Neural progenitor cell (in vitro differentiated cells): ENCODE measurements at places on chromosomes 3 and 15.

- H3K36me3 ChIP-seq = no peaks in the 10 kb centered on the region
- no peak overlapping the region for H3K4me3 ChIP-seq
- no peaks in the 10 kb centered on the region for H3K27me3 ChIP-seq
- peaks cover 39% of the 10 kb centered on the region for H3K4me1 ChIP-seq
- no peak for DNase-seq
Measured at GRCh38 chr15:39884351-39884750, 35.7 kb downstream of the GPR176 start.

DNA sequence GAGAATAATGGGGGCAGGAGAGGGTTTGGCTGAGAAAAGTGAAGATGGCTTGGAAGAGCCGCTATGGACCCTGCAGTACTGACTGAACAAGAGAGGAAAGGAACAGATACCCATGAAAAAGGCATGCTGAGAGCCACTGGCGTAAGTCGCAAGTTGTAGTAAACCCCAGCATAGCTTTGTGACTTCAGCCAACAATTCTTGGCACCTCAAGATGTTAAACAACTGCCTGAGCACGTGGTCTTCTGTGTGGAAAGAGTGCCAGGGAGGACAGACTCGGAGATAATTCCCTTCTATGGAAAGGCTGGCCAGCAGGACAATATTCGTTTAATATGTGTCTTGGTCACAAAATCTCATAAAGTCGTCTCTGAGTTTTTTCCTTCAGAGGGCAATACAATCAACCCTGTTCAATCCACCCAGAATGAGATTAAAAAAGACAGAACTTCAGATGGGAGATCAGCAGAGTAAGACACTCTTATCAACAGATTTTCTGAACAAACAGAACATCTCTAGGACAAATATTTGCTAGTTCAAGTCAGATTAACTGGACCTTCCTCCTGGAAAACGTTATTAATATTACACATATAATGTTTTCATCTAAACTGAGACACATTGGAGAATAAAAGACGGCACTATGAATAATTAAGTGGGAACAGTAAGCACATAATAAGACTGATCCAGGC is 49.2 kb downstream of the NEK10 start:
- no peak for DNase-seq
- no peak overlapping the region for H3K4me3 ChIP-seq
- H3K4me1 ChIP-seq = no peaks in the 10 kb centered on the region
- H3K27ac ChIP-seq = no peak overlapping the region

- no peaks in the 10 kb centered on the region for H3K27me3 ChIP-seq
- no peak overlapping the region for H3K4me3 ChIP-seq
- no peak for DNase-seq
- H3K4me1 ChIP-seq = peaks cover under 1% of the 10 kb centered on the region
Measured at GRCh38 chr15:99118258-99118632, 13.4 kb downstream of the SYNM start.

GRCh38 chr3:138374573-138375134 is 26.3 kb downstream of the MRAS start:
- no peak for DNase-seq
- no peaks in the 10 kb centered on the region for H3K4me1 ChIP-seq
- H3K27ac ChIP-seq = no peak overlapping the region
- no peaks in the 10 kb centered on the region for H3K36me3 ChIP-seq

DNA sequence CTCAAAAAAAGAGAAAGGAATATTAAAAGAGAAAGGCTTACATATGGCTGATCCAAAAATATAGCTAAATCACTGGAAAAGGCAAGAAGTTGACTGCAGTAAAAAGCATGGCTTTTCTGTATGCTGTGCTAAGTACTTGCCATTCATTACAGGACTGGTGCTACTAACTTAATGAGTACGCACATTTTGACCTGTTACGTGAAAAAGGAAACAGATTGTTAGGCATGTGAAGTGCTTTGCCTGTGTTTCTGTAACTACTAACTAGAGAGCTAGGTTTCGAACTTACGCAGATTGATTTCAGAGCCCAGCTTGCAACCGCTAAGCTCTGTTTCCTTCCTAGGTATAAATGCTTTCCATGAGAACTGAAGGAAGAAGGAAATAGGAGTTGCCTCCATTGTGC is 2.8 kb downstream of the TRNT1 start:
- H3K36me3 ChIP-seq = peaks cover 18% of the 10 kb centered on the region
- peaks cover 7% of the 10 kb centered on the region for H3K4me1 ChIP-seq
- H3K27me3 ChIP-seq = no peaks in the 10 kb centered on the region
- no peak overlapping the region for H3K4me3 ChIP-seq
- H3K27ac ChIP-seq = no peak overlapping the region

DNA sequence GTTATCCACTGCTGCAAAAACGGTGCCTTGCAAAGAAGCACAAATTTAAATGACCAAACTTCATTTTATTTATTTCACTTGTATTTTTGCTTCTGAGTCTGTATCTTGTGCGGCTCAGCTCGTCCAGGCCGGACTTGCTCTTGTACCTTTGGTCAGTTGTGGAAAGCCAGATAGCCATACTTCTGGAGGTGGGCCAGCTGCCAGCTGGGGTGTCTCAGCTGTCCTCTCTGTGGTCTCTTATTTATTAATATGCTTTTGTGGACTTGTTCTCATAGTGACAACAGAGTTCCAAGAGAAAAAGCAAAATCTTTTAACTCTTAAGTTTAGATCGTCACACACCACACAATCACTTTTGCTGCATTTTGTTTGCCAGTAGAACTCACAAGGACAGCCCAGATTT is 87.7 kb downstream of the IL1RAP start:
- H3K27me3 ChIP-seq = no peaks in the 10 kb centered on the region
- H3K36me3 ChIP-seq = no peaks in the 10 kb centered on the region
- H3K4me3 ChIP-seq = no peak overlapping the region
- no peak for DNase-seq
- no peak overlapping the region for H3K27ac ChIP-seq

DNA sequence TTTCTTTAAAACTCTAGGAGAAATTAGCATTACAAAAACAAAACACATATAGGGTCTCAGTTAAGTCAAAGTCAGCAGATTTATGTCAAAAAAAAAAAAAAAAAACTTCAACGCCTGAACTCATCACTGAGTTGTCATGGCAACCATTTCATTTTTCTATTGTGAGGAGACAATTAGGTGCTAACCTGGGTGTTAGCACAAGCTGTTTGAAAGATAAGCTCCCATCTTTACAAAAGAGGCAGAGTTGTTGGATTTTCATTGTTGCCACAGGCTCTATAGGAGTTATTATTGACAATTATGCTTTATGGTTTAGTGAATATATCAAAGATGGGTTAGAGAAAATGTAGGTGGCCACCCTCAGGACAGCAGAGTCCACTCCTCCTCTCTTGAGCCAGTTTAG is 806.9 kb downstream of the GRM7 start:
- H3K4me3 ChIP-seq = no peak overlapping the region
- H3K27me3 ChIP-seq = no peaks in the 10 kb centered on the region
- H3K4me1 ChIP-seq = no peaks in the 10 kb centered on the region
- H3K27ac ChIP-seq = no peak overlapping the region
- no peaks in the 10 kb centered on the region for H3K36me3 ChIP-seq

DNA sequence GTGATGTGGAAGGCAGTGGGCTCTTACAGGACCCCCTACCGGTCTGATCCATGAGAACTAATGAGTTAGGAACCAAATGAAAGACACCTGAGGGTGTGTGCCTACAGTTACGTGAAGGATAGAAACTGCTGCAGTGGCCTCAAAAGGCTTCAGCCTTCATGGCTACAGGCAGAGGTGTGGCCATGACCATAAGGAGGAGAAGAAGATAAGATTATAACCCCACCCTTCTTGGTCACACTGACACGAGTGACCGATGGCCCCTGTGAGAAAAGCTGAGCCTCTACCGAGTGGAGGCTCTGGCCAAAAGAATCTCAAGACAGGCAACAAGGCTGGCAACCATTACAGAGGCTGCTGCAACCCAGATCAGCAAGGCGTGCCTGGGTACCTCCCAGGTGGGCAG is 6.3 kb downstream of the RFT1 start:
- H3K27me3 ChIP-seq = no peaks in the 10 kb centered on the region
- no peak overlapping the region for H3K4me3 ChIP-seq
- no peaks in the 10 kb centered on the region for H3K4me1 ChIP-seq
- no peak for DNase-seq
- H3K27ac ChIP-seq = no peak overlapping the region
